ENCODE measurements at places on chromosomes 2 and 18.

GRCh38 chr2:46966576-46966975, 51.0 kb upstream of the MCFD2 start:
- DNase-seq: no peak

DNA sequence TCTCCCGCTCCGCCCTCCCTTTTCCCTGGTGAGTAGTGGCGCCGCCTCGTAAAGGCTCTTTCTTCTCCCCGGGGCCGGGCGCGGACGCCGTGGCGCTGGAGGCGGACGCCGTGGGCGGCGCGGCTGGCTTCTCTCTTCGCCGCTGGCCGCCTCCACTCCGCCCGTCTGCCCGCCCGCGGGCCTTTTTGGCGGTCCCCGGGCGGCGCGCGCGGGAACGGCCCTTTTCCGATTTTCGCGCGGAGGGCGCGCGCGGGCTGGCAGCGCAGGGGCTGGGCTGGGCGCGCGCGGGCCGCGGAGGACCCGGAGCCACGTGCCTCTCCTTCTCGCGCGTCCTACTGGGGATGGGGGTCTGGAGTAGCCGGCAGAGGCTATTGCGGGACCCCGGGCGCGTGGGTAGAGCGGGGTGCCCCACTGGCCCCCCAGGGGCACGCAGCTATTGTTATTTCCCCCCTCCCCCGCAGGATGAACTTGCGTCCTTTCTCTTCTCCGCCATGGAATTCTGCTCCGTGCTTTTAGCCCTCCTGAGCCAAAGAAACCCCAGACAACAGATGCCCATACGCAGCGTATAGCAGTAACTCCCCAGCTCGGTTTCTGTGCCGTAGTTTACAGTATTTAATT, 472 bp downstream of the SLC20A1 start:
- DNase-seq: no peak

GRCh38 chr18:34921811-34922385, 119.3 kb upstream of the MAPRE2 start:
- DNase-seq: no peak

GRCh38 chr18:47898696-47899095, 31.8 kb downstream of the SMAD2 start:
- no peak for DNase-seq

GRCh38 chr18:6874315-6874714, 144.8 kb downstream of the ARHGAP28 start:
- no peak for DNase-seq

DNA sequence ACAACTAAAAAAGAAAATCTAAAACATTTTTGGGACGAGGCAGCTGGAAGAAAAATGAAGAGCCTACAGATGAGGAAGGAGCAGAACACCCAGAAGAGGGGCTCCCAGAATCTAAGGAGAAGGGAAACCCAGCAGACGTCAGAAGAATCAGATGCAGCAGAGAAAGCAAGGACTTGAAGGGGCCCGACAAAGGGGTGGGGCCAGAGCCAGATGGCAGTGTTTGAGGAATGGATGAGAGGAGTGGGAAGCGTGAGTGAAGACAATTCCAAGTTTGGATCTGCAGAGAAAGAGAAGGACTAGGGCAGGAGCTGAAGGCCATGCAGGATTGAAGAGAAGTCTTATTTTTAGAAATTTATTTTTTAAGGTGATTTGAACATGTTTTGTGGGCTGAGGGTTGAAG, 19.3 kb downstream of the PTMA start:
- no peak for DNase-seq

GRCh38 chr2:41905597-41906337, 142.1 kb upstream of the PKDCC start:
- no peak for DNase-seq

DNA sequence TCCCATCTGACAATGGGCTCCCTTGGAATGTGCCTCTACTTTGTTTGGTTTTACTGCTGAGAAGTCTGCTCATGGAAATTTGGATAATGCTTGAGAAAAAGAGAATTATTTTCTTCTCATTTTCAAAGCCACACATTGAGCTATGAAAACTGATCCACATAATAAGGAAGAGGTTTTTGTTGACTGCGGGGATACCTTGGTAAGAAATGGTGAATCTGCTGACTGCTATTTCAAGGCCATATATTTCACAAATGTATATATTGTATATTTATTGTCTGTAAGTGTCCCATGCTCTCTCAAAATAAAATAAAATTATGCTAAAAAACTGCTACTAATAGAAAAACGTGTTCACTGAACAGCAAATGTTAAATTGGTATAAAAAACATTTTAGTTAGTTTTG, 15.1 kb downstream of the SH3YL1 start:
- no peak for DNase-seq

DNA sequence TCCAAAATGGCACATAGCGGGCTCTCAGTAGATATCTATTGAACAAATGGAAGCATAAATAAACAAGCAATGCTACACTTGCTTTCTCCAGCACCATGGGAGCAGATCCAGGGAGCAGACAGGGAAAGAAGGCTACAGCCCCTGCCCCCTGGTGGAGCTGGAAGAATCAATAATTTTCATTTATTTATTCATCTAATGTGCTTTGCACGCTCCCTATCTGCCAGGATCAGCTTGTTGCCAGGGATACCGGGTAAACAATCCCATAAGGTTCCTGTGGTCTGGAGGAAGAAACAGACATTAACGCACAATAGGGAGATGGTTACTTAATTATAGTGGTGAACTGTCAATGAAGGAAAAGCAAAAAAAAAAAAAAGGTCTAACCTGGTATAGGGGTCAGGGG, 40.1 kb upstream of the CLASP1 start:
- DNase-seq: peak; percentile 70

DNA sequence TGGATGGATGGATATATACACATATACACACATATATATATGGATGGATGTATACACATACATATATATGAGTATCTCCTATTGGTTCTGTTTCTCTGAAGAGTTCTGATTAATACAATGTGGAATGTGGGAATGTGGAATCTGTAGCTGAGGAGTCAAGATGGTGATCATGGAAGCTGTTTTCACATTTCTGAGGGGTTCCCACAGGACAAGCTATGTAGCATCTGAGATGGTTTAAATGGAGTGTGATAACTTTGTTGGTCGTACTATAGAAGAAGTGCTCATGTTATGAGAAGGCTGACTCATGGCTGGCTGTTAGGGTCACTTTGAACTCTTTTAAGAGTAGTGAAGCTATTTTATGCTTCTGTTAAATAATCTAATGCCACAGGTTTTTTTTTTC, 279.7 kb downstream of the MEIS1 start:
- no peak for DNase-seq

DNA sequence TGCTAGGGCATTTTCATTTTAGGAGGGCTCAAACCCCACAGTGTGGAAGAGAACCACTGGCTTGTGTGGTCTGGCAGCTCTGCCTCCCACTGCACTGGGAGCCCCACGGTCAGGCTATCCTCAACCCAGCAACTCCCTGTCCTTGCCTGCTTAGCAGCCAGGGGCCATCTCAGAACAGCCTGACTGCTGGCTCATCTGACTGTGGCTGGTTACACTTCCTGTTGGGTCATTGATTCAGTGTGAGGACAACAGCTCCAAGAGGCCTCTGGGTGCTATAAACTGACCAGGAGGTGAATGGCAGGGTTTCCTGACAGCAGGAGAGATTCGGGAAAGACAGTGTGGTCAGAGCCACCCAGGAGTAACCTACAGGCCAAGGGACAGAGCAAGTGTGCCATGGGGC, 40.1 kb downstream of the AMER3 start:
- DNase-seq: no peak

DNA sequence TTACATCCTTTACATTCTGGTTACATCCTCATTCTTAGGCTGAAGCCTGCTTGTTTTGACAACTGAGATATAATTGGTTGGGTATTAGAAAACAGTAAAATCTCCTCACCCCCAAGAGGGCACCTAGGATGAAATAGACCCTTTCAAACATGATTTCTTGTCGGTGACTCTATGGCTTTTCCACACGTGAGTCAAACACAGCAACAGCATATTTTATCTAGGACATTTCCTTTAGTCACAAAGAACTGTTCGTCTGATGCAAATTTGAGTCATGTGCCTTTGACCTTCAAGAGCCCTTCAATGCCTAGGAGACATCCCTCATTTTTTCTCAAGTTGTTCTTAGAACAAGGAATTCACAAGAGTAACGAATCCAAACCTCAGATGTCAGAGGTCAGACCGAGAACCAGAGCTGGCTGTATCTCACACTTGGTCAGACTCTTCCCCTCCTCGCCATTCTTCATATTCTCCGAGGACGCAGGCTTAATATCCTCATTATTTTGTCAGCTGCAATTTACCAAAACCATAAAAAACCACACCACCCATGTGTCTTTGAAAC, 60.5 kb upstream of the ALKAL2 start:
- DNase-seq: no peak

DNA sequence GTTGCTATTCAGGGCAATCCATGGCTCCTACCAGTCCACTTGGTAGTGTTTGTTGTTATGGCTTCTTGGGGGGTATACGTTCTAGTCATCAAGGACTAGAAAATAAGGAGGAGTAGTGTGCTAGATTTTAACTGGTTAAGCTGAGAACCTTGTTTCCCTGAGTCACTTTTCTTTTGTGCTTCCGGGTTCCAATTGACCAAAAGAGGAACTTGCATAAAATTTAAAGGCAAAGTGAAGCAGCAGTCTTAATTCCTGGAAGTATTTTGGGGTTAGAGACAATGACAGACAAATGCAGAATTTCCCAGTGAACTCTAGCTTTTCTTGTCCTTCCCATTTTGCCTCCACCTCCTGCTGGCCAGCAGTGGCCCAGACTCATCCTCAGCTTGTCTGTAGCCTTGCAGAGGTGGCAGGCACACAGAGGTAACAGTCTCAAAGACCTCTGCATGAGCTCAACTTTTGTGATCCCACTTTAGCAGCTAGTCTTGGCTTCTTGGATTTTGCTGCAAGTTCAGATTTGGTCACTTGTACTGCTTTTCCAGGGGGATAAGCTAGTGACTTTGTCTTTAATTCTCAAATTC, 1105.8 kb upstream of the NXPH2 start:
- DNase-seq: no peak

- DNase-seq: no peak
Observed at GRCh38 chr2:177893880-177894279, 178.7 kb downstream of the PDE11A start.

DNA sequence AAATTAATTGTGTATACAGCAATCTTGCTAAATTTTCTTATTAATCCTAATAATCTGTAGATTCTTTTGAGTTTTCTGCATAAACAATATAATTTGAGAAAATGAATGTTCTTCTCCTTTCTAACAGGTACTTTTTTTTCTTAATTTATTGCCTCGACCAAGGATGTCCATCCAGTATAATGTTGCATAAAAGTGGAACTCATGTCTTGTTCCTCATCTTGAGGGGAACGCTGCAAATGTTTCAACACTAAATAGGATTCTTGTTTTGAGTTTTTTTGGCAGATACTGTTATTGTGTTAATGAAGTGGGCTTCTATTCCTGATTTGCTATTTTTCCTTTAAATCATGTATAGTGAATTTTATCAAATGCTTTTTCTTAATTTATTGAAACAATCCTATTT, 244.4 kb upstream of the REV1 start:
- DNase-seq: no peak

- peak; percentile 55 for DNase-seq
Observed at GRCh38 chr2:120917886-120918285, 182.2 kb downstream of the GLI2 start.

DNA sequence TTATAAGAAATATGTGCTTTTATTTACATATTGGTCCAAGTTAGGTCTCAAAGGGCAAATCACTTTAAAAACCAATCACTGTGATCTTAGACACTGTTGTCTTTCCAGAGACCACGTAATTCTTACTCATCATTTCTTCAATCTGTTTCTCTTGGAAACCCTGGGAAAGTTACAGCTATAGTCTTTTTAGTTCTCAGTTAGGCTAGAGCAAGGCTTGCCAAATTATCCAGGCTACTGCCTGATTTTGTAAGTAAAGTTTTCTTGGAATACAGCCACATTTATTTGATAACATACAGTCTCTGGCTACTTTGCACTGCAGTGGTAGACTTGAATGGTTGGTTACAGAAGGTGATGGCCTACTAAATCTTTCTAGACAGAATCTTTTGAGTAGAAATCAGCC, 106.0 kb downstream of the KIAA1328 start:
- no peak for DNase-seq

DNA sequence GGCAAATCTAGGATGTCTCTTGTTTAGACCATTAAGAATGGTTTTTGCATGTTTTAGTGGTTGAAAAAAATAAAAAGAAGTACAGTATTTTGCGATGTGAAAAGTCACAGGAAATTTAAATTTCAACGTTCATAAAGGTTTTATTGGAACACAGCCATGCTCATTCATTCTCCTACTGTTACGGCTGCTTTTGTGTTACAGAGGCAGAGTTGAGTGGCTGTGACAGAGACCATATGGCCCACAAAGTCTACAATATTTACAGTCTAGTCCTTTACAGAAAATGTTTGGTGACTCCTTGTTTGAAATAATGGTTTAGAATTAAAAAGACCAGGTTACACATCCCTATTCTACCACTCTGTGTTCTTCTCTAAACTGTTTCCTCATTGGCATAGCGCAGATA, 48.1 kb downstream of the MYOM1 start:
- DNase-seq: no peak

- peak; percentile 55 for DNase-seq
Observed at GRCh38 chr2:132547090-132547687, 122.8 kb downstream of the LYPD1 start.

- DNase-seq: no peak
Observed at GRCh38 chr2:45047301-45047700, 38.0 kb upstream of the SIX2 start.

GRCh38 chr18:50973367-50974126, 5.7 kb downstream of the ELAC1 start:
- DNase-seq: no peak

DNA sequence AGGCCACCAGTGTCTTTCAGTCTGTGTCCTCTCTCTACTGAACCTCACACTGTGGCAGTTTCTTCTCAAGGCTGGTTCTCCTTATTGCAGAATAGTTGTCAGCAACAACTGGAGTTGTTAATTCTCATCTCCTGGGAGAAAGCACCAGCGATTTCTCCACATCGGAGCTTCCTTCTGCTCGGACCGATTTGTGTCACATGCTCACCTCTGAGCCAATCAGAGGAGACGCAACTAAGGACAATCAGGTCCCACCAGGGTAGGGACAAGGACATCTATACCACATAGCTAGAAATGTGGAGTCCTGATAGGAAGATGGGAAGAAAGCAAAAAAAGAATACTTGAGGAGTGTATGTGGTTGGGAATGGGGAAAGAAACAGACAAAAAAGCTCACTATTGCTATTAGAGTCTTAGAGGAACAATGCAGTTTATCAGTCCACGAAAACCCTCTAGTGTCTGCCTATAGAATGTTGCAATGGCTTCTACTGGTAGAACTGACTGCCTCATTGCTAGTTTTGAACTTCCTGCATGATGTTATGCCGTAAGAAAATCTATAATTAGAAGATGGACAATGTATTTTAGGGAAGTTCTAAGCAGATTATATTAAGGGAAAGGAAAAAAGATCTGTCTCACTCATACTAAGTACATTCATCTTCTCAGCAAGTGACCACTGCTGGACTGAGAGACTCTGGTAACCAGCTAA, 169.7 kb downstream of the CDCA7 start:
- no peak for DNase-seq

Data from skin of body (tissue), 3 donors.